Naive thymus-derived CD8-positive, alpha-beta T cell (primary cell): ENCODE measurements at places on chromosomes 6 and 20.

- DNase-seq = no peak
Measured at GRCh38 chr6:18506382-18507017, 119.3 kb downstream of the RNF144B start.

DNA sequence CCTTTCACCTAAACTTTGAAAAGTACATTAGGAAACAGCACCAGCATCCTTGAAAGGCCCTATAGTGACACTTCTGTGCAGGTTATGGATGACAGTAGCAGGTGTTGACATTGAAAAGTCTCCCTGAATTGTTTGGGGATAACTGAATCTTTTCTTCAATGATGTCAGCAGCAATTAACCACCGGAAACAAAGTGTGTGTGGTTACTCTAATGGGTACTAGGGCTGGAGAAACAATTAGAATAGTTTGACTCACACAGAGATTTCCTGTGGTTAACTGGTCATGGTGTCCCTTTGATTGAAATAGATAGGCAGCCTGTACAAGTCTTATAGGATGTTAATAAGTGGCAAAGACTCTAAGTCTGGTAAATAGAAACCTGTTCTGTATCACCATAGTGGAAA is 189.1 kb downstream of the TBX18 start:
- no peak for DNase-seq

DNA sequence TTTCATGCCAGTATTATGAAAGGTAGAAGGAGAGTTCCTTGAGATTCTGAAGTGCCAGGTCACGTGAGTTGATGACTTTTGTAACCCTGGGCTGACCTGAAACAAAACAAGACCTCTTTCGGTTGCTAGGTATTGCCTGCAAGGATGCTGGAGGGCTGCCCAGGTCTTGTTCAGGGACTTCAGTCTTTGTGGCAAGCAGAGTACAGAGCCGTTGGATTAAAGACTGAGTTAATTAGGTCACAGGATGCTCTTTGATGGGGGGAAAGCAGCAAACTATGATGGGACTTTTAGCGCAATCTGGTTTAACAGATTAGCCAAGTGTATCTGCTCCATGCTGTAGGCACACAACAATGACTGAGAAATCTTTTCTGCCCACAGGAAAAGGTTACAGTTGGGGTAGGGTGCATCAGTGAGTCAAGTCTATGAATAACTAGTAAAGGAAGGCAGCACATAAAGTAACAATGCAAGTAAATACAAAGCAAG is 12.8 kb upstream of the ELOVL5 start:
- peak; percentile 61 for DNase-seq

GRCh38 chr20:33963751-33964150 is 30.0 kb upstream of the RALY start:
- DNase-seq = no peak

GRCh38 chr6:34047913-34048867 is 97.7 kb downstream of the GRM4 start:
- DNase-seq = no peak

GRCh38 chr6:161963634-161964234 is 689.9 kb upstream of the AGPAT4 start:
- no peak for DNase-seq

DNA sequence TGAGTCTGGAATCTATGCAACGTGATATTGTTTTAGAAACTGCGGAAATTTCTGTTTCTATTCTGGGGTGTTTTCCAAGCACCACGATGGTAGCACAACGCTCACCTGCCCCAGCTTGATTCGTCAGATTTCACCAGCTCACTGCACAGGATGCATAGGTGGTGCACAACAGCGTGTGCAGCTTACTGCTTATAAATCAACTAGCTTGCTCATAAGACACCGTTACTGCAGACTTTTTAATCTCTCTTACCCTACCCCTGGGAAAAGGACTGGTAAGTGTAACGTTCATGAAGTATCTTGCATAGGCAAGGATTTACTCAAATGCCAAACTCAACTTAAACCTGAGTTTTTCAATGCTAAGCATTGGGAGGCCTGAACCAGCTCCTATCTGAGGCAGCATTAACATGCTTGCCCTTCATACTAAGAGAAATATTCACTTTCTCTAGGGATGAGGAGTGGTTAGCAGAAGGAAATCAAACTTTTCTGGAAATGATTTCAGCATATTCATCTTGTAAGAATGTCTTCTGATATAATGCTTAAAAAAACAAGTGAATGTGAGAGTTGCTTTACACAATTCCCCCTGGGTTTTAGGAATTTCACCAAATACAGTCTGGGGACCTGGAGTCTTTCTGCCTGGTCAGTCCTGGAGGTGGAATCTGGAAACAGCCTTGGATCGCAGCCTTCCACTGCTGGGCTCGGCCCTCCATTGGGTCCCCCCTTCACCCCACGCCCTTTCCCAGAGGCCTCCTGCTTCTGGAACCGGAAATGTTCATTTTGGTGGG is 100.6 kb downstream of the DACT2 start:
- DNase-seq = no peak

GRCh38 chr6:112429226-112429625 is 82.1 kb downstream of the RFPL4B start:
- no peak for DNase-seq

DNA sequence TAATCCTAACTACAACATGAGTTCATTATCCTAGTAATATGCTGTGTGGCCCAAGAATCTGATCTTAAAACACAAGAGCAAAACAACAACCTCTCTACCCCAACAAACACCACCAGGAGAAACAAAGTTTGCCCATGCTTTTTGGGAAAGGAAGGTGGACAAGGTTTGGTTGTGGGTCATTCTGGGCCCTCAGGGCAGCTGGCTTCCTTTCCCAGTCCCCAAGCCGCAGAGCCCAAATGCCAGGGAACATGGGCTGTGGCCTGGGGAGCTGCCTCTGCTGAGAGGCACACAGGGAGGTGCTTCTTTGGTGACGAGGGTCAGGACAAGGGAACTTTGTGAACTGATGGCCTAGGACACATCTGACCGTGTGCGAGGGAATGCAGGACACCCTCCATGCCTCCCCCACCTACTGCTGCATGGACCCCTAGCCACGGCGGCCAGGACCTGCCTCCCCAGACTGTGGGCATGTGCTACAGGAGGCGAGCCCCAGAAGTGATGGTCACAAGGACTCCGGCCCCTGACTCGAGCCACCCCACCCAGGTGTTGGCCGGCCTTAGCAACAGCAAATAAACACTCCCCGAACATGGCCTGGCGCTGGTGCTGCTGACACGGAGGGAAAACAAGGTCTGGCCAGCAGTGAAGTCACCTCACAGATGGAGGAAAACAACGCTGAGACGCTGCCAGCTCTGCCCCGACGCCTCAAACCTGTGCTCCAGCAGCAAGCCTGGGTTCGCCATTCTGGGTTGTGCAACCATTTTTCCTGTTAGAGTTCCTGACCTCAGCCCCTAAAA is 55.6 kb downstream of the RRBP1 start:
- no peak for DNase-seq

GRCh38 chr20:60210779-60211617 is 252.8 kb downstream of the CDH26 start:
- peak; percentile 59 for DNase-seq
